ENCODE measurements at places on chromosomes 2 and 18. TPM values are rescaled to one million over a fixed set of nuclear protein-coding genes. Genes with fewer than 3 reads are reported as not detected.

Gene GGCX
- total RNA-seq: 41.3 TPM

Gene ID2
- 80.2 TPM for total RNA-seq

Gene OTX1
- 3.4 TPM for total RNA-seq

Gene CHST9
- not detected for total RNA-seq

Measured in A549 treated with dexamethasone at 1 μM for 4 hours (cell line).